ENCODE measurements at places on chromosomes 16 and 17.

- H3K27me3 ChIP-seq, result no peaks in the 10 kb centered on the region
- no peak overlapping the region for H3K4me3 ChIP-seq
- H3K36me3 ChIP-seq, result no peaks in the 10 kb centered on the region
- H3K27ac ChIP-seq, result no peak overlapping the region
Observed at GRCh38 chr17:72862276-72862999, 230.1 kb downstream of the SLC39A11 start.

DNA sequence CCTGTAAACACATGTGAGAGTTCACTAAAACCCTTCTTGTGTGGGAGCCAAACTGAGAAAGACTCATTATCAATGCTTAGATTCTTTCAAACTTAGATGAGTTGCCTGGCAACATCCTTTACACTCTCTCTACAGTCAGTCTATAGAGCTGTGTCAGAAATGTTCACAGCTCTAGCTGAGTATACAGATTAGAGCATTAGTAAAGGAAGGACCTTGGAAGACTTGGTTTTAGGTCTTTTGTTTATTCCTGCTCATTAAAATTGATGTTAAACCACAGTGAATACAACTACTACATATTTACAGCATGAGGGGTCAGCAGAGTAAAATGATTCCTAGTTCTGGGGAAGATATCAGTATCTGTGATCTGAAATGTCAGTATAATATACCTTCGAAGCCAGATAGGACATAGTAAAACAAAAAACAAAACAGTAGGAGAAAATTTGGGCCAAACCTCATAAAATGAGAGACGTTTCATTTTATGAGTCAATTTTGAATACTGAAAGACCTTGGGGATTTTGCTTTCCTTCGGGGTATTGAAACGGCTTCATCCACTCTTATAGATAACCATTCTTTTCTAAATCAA, 186.0 kb downstream of the TANC2 start:
- H3K27ac ChIP-seq, result no peak overlapping the region
- H3K36me3 ChIP-seq, result no peaks in the 10 kb centered on the region
- H3K4me1 ChIP-seq, result no peaks in the 10 kb centered on the region

DNA sequence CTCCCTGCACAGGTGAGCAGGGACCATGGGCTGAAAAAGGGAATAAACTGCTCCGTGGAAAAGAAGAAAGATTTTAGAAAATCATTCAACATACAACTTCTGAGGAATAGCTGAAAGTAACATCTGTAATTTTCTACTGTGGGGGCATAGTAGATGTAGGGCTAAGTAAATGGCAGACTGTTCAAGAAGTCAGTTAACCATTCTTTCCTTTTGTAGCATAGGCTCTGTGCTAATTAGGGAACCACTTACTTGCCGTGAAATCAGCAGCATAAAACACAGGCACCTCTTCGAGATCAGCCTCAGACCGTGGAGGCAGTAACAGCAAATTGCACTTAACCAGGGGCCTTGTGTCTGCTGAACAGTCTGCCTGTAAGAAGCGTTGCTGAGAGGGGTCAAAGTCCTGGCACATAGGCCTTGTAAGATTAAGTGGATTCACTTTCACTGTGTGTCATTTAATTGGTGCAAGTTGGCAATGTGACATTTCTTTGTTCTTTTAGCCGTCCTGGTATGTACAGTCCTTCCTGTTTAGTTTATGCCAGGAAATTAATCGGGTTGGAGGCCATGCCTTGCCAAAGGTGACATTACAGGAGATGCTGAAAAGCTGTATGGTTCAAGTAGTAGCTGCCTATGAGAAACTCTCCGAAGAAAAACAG, 10.4 kb downstream of the COG1 start:
- peaks cover 93% of the 10 kb centered on the region for H3K36me3 ChIP-seq
- no peak overlapping the region for H3K4me3 ChIP-seq
- peak overlapping the region; percentile 48 for H3K27ac ChIP-seq
- H3K4me1 ChIP-seq, result peaks cover 20% of the 10 kb centered on the region

GRCh38 chr17:51322390-51323029, 62.2 kb downstream of the UTP18 start:
- no peak overlapping the region for H3K27ac ChIP-seq
- H3K4me1 ChIP-seq, result no peaks in the 10 kb centered on the region
- DNase-seq, result no peak
- H3K27me3 ChIP-seq, result peaks cover 11% of the 10 kb centered on the region
- H3K36me3 ChIP-seq, result no peaks in the 10 kb centered on the region
- H3K4me3 ChIP-seq, result no peak overlapping the region

GRCh38 chr17:71412803-71413202, 708.0 kb upstream of the SOX9 start:
- H3K4me1 ChIP-seq, result no peaks in the 10 kb centered on the region
- H3K27ac ChIP-seq, result no peak overlapping the region
- no peak for DNase-seq
- no peak overlapping the region for H3K4me3 ChIP-seq

DNA sequence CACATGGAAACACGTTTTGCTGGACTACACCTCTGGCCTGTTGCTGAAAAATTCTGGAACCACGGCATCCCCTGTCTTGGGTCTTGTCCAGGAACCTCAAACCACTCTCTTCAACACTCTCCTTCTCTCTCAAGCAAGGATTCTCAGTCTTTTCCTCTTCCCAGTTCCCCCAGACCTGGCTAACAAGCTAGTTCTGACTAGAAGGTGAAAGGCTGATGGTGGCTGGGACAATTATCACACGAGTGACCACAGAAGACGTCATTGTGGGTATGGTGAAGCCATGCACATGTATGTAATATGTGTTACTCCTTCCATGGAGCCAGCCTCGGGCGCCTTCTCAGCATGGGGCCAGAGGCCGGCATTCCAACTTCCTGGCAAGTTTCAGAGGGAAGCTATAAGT, 123.0 kb downstream of the CDYL2 start:
- H3K4me1 ChIP-seq, result peaks cover 6% of the 10 kb centered on the region
- no peaks in the 10 kb centered on the region for H3K27me3 ChIP-seq
- H3K4me3 ChIP-seq, result no peak overlapping the region
- H3K36me3 ChIP-seq, result peaks cover 28% of the 10 kb centered on the region
- no peak overlapping the region for H3K27ac ChIP-seq
- no peak for DNase-seq

GRCh38 chr17:4672055-4672630, 30.7 kb upstream of the ALOX15 start:
- no peak overlapping the region for H3K27ac ChIP-seq
- H3K27me3 ChIP-seq, result peaks cover 1% of the 10 kb centered on the region
- H3K4me1 ChIP-seq, result no peaks in the 10 kb centered on the region
- peaks cover 64% of the 10 kb centered on the region for H3K36me3 ChIP-seq
- DNase-seq, result no peak

- H3K4me3 ChIP-seq, result no peak overlapping the region
- peaks cover 11% of the 10 kb centered on the region for H3K27me3 ChIP-seq
- DNase-seq, result no peak
- no peak overlapping the region for H3K27ac ChIP-seq
Observed at GRCh38 chr16:58022601-58023371, 2.8 kb upstream of the MMP15 start.

DNA sequence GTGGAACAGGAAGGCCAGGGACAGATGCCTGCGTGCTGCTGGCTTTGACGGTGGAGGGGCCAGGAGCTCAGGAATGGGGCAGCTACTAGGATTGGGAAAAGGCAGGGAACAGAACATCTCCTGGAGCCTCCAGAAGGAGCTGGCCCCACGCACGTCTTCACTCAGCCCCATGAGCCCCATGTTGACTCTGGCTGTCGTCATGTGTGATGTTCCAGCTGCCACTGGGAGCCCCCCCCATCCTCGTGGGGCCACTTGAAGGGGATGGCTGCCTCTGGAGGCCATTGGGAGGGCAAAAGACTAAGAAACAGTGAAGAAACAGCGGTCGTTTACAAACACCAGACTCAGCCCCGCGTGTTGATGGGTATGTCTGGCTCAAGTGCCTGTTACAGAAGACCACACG, 18.5 kb upstream of the APRT start:
- no peak overlapping the region for H3K4me3 ChIP-seq
- DNase-seq, result no peak
- H3K27ac ChIP-seq, result no peak overlapping the region
- no peaks in the 10 kb centered on the region for H3K4me1 ChIP-seq
- no peaks in the 10 kb centered on the region for H3K36me3 ChIP-seq

DNA sequence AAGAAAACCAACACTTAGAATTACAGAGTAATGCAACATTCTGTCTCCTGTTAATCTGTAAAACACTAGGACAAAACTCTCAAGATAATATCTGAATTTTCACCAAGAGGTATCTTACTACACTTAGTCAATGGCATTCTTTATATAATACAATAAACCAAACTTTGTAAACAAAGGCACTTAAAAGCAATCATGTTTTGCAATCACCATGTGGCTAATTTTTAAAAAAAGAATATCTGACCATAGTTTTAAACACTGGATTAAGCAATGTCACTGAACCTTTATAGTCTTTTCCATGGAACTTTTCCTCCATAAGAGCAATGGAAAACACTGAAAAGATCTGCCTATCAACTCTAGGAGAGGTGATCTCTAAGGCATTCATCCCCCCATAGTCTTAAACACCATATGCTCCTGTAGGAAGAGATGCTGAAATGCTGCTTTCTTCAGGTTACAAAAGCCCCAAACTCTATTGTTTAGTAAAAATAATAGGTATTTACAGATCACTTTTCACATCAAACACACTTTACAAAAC, 144.2 kb upstream of the CORO6 start:
- no peaks in the 10 kb centered on the region for H3K36me3 ChIP-seq
- H3K27me3 ChIP-seq, result no peaks in the 10 kb centered on the region
- no peak overlapping the region for H3K4me3 ChIP-seq
- DNase-seq, result no peak
- H3K27ac ChIP-seq, result no peak overlapping the region

- DNase-seq, result peak; percentile 37
- H3K4me1 ChIP-seq, result peaks cover 37% of the 10 kb centered on the region
- H3K4me3 ChIP-seq, result peak overlapping the region; percentile 75
- H3K36me3 ChIP-seq, result peaks cover 44% of the 10 kb centered on the region
- peaks cover 14% of the 10 kb centered on the region for H3K27me3 ChIP-seq
Observed at GRCh38 chr17:83080858-83081683, 1.7 kb downstream of the METRNL start.

- no peaks in the 10 kb centered on the region for H3K4me1 ChIP-seq
- H3K27me3 ChIP-seq, result no peaks in the 10 kb centered on the region
- DNase-seq, result peak; percentile 23
- no peak overlapping the region for H3K4me3 ChIP-seq
- no peak overlapping the region for H3K27ac ChIP-seq
Observed at GRCh38 chr16:57764341-57765159, 29.0 kb downstream of the KATNB1 start.

- DNase-seq, result no peak
- H3K4me1 ChIP-seq, result peaks cover 5% of the 10 kb centered on the region
- H3K36me3 ChIP-seq, result no peaks in the 10 kb centered on the region
- no peak overlapping the region for H3K4me3 ChIP-seq
Observed at GRCh38 chr17:79014158-79014758, 4.7 kb upstream of the CANT1 start.

DNA sequence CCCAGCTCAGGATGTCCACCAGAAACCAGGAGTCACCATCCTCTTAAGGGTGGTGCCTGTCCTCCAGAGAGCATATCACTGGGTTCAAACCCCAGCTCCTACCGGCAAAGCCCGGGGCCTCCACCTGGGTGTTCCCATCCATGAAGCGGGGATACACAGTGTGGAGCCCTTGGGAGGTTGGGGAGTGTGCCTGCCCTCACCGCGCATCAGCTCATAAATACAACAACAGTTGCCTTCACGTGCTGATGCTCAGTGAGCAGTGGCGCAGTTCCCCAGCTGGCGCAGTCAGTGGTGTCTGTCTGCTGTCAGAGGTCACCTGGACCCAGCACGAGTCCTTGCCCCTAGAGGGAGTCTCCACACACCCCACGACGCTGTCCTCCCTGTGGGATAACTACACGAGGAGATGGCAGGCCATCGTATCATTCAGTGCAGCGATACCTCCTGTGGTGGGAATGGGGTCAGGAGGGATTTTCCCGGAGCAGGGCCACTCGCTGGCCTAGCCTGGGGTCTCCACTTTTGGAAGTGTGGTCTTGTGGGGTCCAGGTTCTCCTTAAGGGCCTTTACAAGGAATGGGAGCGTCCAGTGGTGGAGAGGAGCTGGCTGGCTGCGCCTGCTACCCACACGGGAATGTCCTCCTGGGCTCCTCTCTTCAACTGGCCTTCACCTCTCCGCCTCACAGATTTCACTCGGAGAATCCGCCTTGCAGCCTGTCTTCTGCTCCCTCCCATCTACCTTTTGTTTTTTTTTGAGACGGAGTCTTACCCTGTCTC, 2.3 kb upstream of the ELOB start:
- H3K4me3 ChIP-seq, result peak overlapping the region; percentile 92
- no peak for DNase-seq
- peaks cover 16% of the 10 kb centered on the region for H3K36me3 ChIP-seq
- H3K27ac ChIP-seq, result no peak overlapping the region
- H3K27me3 ChIP-seq, result peaks cover 3% of the 10 kb centered on the region

- no peaks in the 10 kb centered on the region for H3K27me3 ChIP-seq
- no peak for DNase-seq
- H3K4me3 ChIP-seq, result no peak overlapping the region
- peak overlapping the region; percentile 43 for H3K27ac ChIP-seq
Observed at GRCh38 chr17:48484850-48485249, 46.0 kb downstream of the HOXB1 start.

GRCh38 chr16:65576631-65577030, 454.8 kb upstream of the CDH11 start:
- H3K27me3 ChIP-seq, result no peaks in the 10 kb centered on the region
- no peak overlapping the region for H3K27ac ChIP-seq
- no peak for DNase-seq
- H3K4me3 ChIP-seq, result no peak overlapping the region
- H3K36me3 ChIP-seq, result no peaks in the 10 kb centered on the region

GRCh38 chr16:65523283-65523944, 401.6 kb upstream of the CDH11 start:
- no peak overlapping the region for H3K4me3 ChIP-seq
- H3K27ac ChIP-seq, result no peak overlapping the region
- no peaks in the 10 kb centered on the region for H3K4me1 ChIP-seq
- no peak for DNase-seq

DNA sequence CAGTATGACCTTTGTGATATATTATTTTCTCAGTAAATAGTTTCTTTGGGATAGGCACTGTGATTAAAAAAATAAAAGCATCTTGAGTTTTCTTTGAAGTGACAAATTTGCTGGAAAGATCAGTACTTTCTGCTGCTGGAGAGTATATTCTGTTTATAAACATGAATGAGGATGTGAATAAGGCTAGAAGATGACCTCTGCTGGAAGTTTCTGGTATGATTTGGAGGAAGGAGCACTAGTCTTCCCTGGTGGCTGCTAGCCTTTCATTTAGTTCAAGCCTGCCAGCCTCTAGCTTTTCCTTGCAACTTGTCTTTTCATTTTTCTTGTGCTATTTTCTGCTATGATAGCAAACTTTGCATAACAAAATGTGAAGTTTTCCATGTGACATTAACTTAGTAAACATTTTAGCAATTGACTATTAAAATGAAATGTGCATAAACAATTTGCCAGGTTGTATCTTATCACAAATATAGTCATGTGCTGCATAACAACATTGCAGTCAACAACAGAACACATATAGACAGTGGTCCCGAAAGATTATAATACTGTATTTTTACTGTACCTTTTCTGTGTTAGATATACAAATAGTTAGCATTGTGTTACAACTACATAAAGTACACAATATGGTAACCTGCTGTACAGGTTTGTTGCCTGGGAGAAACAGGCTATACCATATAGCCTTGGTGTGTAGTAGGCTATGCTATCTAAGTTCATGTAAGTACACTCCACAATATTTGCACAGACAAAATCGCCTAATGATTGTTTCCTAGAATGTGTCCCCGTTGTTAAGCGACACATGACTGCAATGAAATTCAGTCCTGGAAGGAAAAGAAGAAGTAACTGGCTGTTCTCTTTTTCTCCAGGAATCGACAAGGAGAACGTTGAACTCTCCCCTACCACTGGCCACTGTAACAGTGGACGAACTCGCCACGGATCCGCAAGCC, 18.1 kb upstream of the RAB11FIP4 start:
- peaks cover 15% of the 10 kb centered on the region for H3K4me1 ChIP-seq
- no peak overlapping the region for H3K27ac ChIP-seq
- H3K36me3 ChIP-seq, result peaks cover 8% of the 10 kb centered on the region
- DNase-seq, result no peak
